ENCODE measurements at places on chromosomes 13 and 19. TPM values are rescaled to one million over a fixed set of nuclear protein-coding genes. Genes with fewer than 3 reads are reported as not detected.

ICAM5 gene
- total RNA-seq = 0.96 TPM

CEACAM16 gene
- not detected for total RNA-seq

PCDH20 gene
- total RNA-seq = under 0.01 TPM

FSD1 gene
- 12.8 TPM for total RNA-seq

Data from regular cardiac myocyte (primary cell).